Suppressor macrophage treated with lipopolysaccharide for 1 hour (primary cell): ENCODE measurements at places on chromosomes 1 and 21.

- no peak for DNase-seq
These were observed 23.8 kb upstream of the IL10 start for GRCh38 chr1:206796116-206796515.

DNA sequence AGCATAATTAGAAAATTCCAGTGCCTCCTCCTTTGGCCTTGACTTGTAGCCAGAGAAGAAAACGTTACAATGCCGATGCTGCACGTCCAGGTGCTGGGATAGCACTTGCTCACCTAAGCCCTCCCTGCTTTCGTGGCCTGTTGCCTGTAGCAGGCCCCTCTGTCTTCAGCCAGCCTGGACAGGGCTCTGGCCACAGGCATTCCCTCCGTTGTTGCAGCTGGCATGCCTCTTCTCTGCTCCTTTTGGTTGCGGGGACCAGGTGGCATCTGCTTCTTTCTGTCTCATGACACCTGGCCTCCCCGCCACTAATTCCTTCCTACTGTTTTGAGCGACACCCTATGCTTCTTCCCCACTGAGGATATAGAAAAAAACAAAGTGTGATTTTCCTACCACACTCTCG lies 54.6 kb upstream of the MORC3 start:
- no peak for DNase-seq

- DNase-seq = peak; percentile 70
These were observed at the start of gene PDE9A for GRCh38 chr21:42653231-42654061. PDE9A (plus strand) TSS chr21:42653621; CDS start chr21:42653815, 194 bp downstream.

DNA sequence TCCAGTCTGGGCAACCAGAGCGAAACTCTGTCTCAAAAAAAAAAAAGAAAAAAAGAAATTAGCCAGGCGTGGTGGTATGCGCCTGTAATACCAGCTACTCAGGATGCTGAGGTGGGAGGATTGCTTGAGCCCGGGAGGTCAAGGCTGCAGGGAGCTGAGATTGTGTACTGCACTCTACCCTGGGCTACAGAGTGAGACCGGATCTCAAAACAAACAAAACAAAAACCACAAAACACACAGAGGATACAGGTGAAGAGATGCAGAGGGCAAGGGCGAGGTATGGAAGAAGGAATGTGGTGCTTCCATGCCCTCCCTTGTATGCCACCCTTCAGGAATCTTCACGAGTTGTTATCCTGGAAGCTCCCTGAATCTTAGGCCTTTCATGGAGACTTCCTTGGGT lies 68.5 kb downstream of the NDUFS5 start:
- DNase-seq = no peak

DNA sequence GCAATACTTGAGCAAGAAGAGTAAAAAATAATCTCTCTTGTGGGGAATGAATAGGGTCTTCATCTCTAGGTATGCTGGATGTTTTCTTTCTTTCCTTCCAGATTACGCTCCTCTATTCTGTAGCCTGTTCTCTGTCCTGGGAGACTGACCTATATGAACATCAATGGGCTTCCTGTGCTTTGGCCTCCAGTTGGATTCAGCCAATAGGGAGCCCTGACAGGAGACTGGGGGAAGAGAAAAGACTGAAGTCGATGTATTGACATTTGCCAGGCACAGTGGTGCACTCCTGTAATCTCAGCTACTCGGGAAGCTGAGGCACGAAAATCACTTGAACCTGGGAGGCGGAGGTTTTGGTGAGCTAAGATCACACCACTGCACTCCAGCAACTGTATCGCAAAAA lies 17.6 kb downstream of the SEMA6C start:
- DNase-seq = no peak

DNA sequence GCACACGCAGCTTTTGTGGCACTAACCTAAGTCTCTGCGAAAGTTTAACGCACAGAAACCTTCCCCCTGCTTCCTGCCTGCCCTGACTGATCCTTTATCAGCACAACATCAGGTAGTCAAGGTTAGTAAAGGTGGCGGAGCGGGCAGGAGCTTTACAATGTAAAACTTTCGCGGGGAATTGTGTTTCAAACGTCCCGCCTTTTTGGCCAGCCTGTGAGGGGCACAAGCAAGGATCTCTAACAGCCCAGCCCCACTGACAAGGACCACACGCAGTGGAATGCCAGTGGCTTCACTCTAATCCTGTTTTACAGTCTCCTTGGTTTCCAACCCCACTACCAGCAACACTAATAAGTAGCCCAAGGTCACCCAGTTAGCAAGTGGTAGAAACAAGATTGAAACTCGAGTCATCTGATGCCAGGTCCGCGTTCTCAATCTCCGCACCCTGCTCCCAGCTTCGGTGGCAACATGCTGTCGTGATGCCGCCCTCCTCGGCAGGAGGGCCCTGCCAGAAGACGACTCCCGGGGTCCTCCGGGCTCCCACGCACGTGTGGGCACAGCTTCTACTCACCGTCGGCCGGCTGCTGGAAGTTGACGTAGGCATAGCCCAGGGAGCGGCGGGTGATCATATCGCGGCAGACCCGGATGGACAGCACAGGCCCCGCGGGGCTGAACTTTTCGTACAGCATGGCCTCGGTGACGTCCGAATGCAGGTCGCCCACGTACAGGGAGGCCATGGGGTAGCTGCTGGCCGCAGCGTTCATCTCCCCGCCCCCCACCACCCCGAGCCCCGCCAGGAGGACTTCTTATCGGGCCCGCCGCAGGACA lies 1.2 kb downstream of the PABPC4 start:
- DNase-seq = peak; percentile 77

- no peak for DNase-seq
These were observed 1.6 kb upstream of the PHLDA3 start for GRCh38 chr1:201470581-201470980.

DNA sequence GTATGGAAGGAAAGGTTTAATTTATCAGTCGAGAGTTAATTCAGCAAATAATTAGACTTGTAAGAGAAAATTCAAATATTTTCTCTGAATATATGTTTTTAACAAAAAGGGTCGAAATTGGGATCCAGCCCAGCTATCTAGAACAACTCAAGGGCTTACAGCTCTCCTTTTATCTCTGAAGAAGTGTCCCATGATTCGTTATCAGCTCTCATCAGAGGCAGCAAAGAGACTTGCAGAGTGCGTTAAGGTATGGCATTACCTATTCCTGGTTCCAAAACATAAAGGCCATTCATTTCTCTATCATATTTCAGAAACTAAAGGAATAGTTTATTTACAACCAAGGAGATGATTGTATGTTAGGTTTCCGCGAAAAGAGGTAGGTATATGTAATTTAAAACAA lies 9.4 kb downstream of the VPS45 start:
- DNase-seq = no peak

GRCh38 chr1:230065161-230065560 lies 1.9 kb upstream of the GALNT2 start:
- peak; percentile 58 for DNase-seq

- peak; percentile 20 for DNase-seq
These were observed 433 bp downstream of the TMEM200B start for GRCh38 chr1:29123053-29123886.

DNA sequence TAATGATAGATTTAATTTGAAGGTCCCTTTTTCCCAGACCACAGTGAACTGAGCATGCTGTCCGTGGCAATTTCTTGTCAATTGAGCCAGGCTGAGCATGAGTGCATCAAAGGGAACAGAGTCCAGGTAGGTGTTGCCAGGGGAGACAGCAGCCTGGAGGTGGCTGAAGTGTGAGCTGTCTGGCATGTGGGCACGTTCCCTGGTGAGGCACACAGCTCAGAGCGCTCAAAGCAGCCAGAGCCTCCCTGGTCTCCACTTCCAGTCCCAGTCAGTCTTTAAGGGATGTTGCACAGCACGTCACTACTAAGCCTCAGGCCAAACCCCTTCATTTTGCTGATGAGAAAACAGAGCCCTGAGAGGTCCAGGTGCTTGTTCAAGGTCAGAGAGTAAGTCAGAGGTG lies 251.4 kb downstream of the MATN1 start:
- no peak for DNase-seq

DNA sequence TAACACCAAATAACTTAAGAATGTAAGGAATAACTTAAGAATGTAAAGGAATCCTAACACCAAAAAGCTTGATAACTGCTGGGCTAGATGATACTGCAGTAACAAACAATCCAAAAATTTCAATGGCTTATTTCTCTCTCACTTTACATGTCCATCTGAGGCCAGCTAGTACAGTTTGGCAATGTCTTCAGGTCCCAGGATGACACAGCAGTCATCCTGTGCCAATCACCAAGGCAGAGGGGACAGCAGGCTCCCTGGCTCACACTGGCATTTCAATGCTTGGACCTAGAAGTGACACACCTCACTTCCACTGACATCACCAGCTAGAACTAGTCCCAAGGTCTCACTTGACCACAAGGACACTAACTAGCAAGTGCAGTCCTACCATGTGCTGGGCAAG lies 15.3 kb downstream of the DNAJC11 start:
- no peak for DNase-seq

- DNase-seq = no peak
These were observed 885 bp upstream of the SSBP3 start for GRCh38 chr1:54407154-54407403.

DNA sequence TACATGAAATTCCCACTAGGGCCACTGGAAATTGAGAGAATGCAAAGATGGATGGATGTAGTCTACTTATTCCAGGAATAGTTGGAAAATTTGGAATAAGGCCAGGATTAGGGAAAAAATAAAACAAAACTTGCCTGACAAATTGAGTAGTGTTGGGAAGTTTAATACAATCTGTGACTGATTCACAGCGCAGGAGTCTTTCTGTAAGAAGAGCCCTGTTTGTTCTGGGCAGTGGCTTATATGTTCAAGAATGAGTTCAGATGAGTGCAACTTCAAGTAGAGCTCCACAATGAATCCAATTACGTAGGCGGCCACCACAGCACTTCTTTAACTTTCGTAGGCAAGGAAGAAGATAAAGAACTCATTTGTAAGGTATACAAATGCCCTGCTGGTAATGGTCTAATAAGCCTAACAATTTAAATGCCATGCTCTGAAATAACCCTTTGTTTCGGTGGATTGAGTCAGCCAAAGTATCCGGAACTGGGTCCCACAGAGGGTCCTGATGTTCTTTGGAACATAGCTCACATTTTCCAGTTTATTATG lies 47.1 kb upstream of the KCNE1 start:
- DNase-seq = no peak

- no peak for DNase-seq
These were observed 299.9 kb upstream of the PLD5 start for GRCh38 chr1:242824435-242824834.

- peak; percentile 34 for DNase-seq
These were observed 43.1 kb downstream of the TP53BP2 start for GRCh38 chr1:223802602-223803001.

- DNase-seq = no peak
These were observed 48.3 kb downstream of the GNB1 start for GRCh38 chr1:1842360-1843146.

GRCh38 chr1:85830837-85831236 lies 122.6 kb upstream of the ZNHIT6 start:
- no peak for DNase-seq

- DNase-seq = no peak
These were observed 17.7 kb upstream of the AGPAT3 start for GRCh38 chr21:43847301-43847700.

DNA sequence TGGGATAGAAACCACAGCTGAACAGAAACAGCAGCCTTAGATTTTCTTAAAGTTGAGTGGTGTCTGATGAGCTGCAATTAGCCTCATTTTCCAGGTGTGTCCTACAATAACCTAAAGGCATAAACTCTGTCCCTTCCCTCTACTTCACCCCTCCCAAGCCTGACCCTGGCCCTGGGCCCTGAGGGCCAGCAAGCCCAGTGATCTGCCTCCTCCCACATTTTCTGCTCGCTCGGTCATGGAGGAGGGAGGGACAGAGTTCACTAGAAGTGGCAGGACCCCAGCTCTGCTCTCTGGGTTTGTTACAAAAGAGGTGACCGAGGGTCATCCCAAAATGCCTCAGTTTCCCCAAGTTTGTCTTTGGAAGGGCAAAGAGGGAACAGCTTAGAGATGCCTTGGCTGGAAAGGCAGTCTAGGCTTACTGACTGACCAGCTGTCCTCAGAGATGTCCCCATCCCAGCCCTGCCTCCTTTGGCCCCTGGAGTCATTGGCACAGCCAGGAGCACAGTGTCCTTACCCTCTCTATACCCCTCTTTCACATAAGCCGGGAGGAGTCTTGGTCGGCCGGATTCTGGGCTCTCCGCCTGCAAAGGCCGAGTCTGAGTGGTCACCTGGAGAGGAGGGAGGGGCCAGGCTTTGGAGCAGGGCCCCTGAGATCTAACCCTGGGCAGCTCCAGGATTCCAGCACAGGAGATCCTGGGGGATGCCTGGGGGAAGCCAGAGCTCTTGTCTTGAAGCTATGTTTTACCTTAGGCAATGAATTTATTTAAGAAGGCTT lies 172.7 kb downstream of the PTPRU start:
- DNase-seq = no peak

- DNase-seq = no peak
These were observed 871.0 kb upstream of the ADAMTS5 start for GRCh38 chr21:27837936-27838335.

GRCh38 chr1:179828554-179829110 lies 49.0 kb downstream of the TOR1AIP2 start:
- no peak for DNase-seq

- no peak for DNase-seq
These were observed 14.4 kb downstream of the SOX13 start for GRCh38 chr1:204087181-204087892.

GRCh38 chr1:230798491-230798890 lies 51.3 kb downstream of the CAPN9 start:
- DNase-seq = no peak

DNA sequence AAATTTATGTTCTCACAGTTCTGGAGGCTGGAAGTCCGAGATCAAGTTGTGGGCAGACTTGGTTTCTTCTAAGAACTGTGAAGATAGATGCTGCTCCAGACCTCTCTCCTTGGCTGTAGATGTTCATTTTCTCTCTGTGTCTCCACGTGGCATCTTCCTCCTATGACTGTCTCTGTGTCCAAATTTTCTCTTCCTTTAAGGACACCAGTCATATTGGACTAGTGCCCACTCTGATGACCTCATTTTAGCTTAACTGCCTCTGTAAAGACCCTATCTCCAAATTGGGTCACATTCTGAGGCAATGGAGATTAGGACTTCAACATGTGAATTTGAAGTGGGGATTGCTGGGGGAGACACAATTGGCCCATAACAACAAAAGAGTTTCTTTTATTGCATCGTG lies 125.3 kb upstream of the ETS2 start:
- peak; percentile 57 for DNase-seq

DNA sequence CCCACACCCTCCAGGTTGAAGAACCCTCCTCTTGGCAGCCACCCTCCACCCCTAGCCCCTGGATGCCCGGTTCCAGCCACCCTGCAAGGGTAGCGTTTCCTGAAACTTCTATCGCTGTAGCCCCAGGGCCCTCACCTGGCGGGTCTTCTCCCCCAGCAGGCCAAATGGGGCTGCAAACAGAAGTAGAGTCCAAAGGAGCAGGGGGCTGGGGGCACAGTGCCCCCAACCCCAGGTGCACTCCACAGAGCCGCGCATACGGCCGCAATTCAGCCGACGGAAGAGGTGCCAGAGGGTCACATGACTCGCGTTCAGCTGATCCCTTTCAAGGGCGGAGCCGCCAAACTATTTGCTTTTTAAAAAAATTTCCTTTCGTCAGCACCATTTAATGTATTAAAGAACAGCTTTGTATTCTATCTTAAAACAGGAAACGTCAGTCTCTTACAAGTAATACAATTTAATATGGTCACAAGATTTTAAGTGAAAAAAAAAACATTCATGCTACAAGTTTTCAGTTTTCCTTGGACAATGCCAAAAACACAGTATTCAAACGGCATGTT lies at the start of gene GLMP:
GLMP (minus strand) TSS at position 289 of the 557 bp plus-strand sequence; CDS start at position 255, 34 bp downstream.
- DNase-seq = peak; percentile 71
